ENCODE measurements at places on chromosomes 4 and X. TPM values are rescaled to one million over a fixed set of nuclear protein-coding genes. Genes with fewer than 3 reads are reported as not detected.

The YY2 gene
- polyA plus RNA-seq = 0.55 TPM

The SPARCL1 gene
- polyA plus RNA-seq = 36.9 TPM

The SH3RF1 gene
- polyA plus RNA-seq = 3.4 TPM

The IL15 gene
- polyA plus RNA-seq = 2.4 TPM

The NDUFA1 gene
- polyA plus RNA-seq = 214 TPM

The TCEAL2 gene
- polyA plus RNA-seq = 8.1 TPM

The RAI2 gene
- 34.5 TPM for polyA plus RNA-seq

The KLKB1 gene
- polyA plus RNA-seq = not detected

The FOXR2 gene
- not detected for polyA plus RNA-seq

The PDE5A gene
- 6.2 TPM for polyA plus RNA-seq

- no peak for DNase-seq
Observed at GRCh38 chrX:133646719-133647116, 231.4 kb upstream of the GPC4 start.

GRCh38 chr4:41297832-41298231 is 41.1 kb downstream of the UCHL1 start:
- no peak for DNase-seq

GRCh38 chrX:154513716-154514115 is 2.3 kb downstream of the FAM3A start:
- DNase-seq = no peak

- no peak for DNase-seq
Observed at GRCh38 chr4:100164808-100165760, 25.2 kb downstream of the DDIT4L start.

- no peak for DNase-seq
Observed at GRCh38 chrX:42290608-42291007, 367.3 kb upstream of the CASK start.

- DNase-seq = no peak
Observed at GRCh38 chrX:130836447-130836846, 66.6 kb downstream of the ENOX2 start.

DNA sequence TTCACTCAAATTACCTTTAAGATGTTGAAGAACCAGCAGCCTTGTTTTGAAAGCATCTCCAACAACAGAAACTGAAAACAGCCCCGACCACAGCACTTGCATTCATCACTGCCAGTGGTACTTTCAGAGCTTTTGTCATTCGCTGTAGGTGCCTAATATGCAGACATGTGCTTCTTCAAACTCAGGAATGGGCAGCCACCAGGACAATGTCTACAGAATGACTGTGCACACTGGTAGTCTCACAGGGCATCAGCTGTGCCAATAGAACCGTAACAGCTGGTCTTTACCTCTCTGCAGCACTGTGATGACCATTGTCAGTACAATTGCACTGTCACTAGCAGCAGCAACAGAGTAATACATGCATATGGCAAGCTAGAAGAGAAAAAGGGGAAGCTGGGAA is 1149.7 kb downstream of the STPG2 start:
- no peak for DNase-seq

DNA sequence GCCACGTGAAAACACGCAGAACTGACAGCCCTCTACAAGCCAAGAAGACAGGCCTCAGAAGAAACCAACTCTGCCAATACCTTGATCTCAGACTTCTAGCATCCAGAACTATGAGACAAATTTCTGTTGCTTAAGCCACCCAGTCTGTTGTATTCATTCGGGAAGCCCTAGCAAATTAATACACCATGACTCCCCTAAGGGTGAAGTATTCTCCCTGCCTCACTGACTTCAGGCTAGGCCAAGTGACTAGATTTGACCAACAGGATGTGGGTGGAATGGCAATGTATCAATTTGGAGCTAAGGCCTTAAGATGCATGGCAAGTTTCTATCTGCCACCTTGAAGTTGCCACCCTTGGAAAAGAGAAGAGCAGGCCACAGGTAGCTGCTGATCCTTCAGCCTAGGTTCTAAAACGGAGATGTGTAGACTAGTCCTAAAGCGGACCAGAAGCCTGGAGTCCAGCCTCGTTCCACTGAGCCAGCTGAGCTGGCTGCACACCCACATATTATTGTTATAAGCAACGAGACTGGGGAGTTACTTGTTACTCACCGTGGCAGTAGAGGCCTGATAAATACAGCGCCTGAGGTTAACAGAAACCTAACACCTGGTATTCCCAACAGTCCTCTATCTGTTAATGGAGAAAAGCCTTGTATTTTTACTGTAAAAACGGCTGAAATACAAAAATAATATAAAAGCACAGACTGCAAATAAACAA is 16.4 kb downstream of the SCARB2 start:
- DNase-seq = no peak

GRCh38 chrX:111695297-111695880 is 14.4 kb downstream of the ALG13 start:
- no peak for DNase-seq

DNA sequence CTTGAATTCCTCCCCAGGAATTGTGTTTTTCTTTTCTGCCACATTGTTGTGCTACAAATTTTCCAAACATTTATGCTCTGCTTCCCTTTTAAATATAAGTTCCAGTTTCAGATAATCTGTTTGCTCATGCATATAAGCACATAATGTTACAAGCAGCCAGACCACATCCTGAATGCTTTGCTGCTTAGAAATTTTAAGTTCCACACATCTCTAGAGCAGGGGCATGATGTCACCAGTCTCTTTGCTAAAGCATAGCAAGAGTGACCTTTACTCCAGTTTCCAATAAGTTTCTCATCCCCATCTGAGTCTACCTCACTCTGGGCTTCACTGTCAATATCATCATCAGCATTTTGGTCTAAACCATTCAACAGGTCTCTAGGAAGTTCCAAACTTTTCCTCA is 932.5 kb downstream of the SH3BGRL start:
- no peak for DNase-seq

GRCh38 chr4:20106921-20107320 is 144.8 kb upstream of the SLIT2 start:
- DNase-seq = no peak

- DNase-seq = no peak
Observed at GRCh38 chr4:14583752-14584151, 418.5 kb upstream of the CPEB2 start.

- DNase-seq = no peak
Observed at GRCh38 chr4:183362916-183363542, 40.8 kb upstream of the CLDN24 start.

- DNase-seq = no peak
Observed at GRCh38 chr4:37232315-37232714, 12.2 kb upstream of the NWD2 start.

DNA sequence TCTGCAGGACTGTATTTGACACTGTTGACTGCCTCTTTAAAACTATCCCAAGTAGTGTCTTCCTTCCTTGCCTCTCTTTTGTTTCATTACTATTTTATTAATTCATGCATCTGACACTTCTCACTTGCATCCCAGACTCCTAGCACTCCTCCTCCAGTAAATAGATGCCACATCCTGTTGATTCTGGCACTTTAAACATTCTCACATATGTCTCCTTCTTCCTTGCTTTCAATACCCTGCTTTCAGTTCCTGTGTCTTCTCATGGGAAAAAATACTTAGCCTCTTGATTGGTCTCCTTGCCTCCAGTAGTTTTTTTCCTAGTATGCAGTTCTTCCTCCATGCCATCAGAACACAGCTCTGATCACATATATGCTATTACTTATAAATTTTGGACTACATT is 5.1 kb downstream of the RNF128 start:
- no peak for DNase-seq

GRCh38 chr4:99714179-99714578 is 56.6 kb upstream of the C4orf54 start:
- no peak for DNase-seq

- DNase-seq = no peak
Observed at GRCh38 chr4:126752702-126753101, 880.1 kb upstream of the INTU start.

- DNase-seq = no peak
Observed at GRCh38 chr4:40227284-40227683, 30.5 kb downstream of the RHOH start.

DNA sequence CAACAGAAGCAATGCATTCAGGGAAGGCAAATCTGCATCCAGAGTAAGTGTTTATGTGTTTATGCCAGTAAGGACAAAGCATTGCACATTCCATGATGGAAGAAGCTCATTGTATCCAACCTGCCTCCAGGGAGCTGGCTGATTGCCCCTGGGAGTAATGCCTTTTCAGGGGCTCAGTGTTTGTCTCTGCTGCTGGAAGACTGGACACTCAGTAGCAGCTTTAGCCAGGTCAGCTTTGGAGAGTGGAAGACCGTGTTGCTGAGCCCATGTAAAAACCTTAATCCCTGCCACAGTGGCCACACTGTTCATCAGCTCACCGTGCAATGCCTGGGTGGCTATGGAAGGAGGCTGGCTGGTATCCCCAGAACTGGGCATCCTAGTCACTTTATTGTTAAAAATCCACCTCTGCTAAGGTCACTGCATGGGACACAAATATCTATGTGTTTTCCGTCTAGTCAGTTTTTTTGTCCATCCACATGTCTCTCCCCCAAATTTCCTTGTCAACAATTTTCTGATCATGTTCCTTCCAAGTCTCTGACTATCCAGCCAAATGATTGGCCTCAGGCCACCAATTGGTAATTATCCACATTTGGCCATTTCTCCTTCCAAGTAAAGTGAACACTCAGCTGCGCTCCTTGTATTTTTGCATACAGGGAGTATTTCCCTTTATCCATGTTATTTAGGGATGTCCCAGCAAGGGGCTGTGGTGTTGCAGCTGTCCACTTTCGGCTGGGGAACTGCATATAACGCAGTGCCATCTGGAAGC is 2044.5 kb upstream of the AGA start:
- DNase-seq = no peak

GRCh38 chrX:138082896-138083295 is 517.0 kb downstream of the ZIC3 start:
- DNase-seq = no peak

GRCh38 chrX:144896323-144896722 is 351.0 kb upstream of the SPANXN1 start:
- no peak for DNase-seq

DNA sequence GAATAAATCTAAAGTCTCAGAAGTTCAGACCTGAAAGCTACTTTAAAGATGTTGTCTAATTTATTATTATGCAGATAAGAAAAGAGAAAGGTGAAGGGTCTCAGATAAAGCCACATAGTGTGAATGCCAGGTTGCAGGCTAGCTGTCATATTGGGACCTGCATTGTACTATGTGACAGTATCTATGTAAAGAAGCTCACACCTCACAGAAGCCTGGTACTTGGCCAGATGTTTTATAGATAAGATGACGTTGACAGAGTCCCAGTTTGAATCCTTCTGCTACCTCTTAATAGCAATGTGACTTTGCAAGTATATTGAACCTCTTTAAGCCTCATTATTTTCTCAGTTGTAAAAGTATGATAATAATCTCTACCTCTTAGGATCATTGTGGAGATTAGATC is 227.0 kb downstream of the SPRY1 start:
- DNase-seq = no peak

GRCh38 chrX:270848-271367 is 10.3 kb upstream of the PLCXD1 start:
- peak; percentile 55 for DNase-seq

- no peak for DNase-seq
Observed at GRCh38 chrX:48002319-48002718, 1.5 kb downstream of the ZNF182 start.

DNA sequence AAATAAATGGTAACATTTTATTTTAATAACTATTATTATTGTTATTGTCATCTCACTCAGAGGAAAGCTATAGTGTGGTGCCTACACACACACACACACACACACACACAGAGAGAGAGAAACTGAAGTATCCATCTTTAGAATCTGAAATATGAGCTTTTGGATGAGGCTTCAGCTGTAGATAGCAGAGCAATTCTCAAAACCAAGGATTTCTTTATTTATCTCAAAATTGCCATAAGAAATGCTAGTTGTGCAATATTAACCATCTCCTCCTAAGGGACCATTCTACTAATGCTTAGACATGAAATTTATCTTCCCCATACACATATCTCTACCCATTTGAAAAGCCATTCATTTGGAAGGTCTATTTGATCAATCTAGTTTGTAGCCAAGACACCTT is 50.1 kb upstream of the SGMS2 start:
- DNase-seq = no peak

DNA sequence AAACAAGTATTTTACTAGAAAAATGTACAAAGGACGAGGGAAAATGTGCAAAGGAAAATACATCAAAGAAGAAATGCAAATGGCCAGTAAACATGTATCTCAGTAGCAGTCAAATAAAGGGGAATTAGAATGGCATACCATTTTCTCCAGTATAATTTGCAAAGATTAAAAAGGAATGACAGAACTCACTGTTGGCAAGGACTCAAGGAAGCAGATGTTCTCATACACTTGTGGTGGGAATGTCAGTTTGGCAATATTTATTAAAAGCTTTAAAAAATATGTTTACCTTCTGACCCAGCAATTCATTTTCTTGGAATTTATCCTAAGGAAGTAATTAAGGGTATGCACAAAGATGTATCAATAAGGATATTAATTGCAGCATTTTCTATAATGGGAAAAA is 7.6 kb downstream of the CLCN5 start:
- no peak for DNase-seq

GRCh38 chr4:89137695-89138094 is 26.4 kb downstream of the TIGD2 start:
- DNase-seq = no peak

DNA sequence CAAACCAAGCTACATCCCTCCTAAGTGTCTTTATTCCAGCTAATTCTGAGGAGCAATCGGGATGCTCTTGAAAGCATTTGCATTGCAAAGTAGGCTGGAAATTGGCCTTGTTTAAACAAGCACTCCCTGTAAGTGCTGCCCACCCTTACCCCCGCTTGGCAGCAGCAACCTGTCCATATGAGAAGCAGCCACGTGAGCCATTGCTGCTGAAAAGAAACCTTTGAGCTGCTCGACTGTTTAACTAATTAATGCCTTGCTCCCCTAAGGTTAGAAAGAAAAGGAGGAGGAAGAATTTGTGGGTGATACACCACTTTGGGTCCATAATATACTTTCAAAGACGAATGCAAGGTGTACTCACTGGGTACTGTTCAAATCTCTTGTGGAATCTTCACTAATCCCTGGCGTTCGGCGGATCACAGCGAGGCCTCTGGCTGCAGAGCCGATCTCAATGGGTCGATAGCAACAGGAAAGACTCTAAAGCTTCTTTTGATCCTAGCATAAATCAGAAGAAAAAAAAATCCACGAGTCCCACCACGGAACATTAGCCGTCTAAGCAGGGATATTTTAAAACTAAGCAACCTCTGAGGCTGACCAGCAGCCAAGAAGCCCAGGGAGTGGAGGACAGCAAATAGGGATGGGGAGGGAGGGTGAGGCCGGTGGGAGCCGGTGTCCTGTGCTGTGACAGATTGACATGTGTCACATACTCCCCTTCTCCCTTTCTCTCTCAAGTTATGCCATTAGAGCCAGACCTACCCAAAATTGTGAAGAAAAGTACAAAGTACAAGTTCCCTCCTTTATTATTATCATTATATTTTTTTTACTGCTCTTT is 37.2 kb upstream of the MGST2 start:
- peak; percentile 70 for DNase-seq

DNA sequence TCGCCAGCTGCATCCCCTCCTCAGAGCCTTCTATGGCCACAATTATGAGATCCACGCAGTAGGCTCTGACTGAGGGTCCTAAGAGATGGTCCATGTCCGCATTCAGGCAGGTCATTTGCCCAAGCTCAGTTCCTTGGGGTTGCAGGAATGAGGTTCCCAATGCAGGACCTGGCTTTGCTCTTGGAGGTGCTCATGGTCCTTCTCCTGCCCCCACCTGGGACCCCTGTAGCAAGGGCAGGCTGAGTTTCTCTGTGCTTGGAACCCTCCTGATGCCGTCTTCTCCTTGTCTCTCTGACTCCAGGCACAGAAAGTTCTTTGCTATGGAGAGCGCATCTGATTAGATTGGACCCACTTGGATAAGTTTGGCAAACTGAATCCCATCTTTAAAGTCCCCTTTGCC is 16.5 kb upstream of the SHOX start:
- no peak for DNase-seq

- DNase-seq = no peak
Observed at GRCh38 chr4:84710548-84710947, 127.6 kb downstream of the CDS1 start.
